IPS-NIHi11 (cell line): ENCODE measurements at places on chromosomes 7 and 10.
A peak's percentile ranks its signal among the peaks of the same experiment; 100 is the strongest.

- no peak for DNase-seq
Measured at GRCh38 chr10:13511409-13511808, 17.4 kb downstream of the BEND7 start.

DNA sequence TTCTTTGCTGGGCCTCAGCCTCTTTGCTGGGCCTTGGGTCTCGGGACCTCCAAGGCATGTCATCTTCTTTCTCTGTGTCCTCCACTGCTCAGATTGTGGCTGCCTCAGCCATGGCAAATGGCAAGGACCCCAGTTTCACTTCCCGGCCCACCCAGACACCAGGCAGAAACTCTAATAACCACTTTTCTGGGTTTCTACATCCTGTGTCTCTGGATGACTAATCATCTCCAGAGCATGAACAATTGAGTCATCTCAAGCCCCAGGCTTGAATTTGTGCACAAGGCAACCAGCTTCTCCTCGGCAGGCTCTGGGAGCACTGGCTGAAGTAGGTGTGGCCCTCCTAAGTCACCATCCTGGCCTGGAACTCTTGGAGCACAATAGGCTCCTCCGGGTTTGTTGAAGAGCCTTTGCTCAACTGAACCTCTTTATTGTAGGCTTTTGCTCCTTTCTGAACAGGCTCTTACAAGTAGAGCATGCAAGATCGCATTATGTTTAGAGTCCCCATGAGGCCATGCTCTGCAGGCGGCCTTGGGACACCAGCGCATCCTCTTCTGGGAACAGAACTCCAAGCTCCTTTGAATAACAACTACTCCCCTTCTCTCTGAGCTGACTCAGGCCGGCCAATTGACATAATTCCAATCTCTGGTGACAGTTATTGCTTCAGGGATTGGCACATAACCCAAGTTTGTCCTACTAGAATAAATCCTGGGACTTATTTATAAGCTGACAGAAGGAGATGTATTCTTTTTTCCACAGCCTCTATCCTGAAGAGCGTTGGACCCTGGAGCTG lies 218.1 kb downstream of the WDR11 start:
- no peak for DNase-seq

GRCh38 chr7:7510794-7511193 lies 24.9 kb downstream of the COL28A1 start:
- DNase-seq, result no peak

- no peak for DNase-seq
Measured at GRCh38 chr10:83607959-83608745, 531.2 kb upstream of the GHITM start.

- DNase-seq, result no peak
Measured at GRCh38 chr10:112404617-112405016, 30.7 kb downstream of the ACSL5 start.

DNA sequence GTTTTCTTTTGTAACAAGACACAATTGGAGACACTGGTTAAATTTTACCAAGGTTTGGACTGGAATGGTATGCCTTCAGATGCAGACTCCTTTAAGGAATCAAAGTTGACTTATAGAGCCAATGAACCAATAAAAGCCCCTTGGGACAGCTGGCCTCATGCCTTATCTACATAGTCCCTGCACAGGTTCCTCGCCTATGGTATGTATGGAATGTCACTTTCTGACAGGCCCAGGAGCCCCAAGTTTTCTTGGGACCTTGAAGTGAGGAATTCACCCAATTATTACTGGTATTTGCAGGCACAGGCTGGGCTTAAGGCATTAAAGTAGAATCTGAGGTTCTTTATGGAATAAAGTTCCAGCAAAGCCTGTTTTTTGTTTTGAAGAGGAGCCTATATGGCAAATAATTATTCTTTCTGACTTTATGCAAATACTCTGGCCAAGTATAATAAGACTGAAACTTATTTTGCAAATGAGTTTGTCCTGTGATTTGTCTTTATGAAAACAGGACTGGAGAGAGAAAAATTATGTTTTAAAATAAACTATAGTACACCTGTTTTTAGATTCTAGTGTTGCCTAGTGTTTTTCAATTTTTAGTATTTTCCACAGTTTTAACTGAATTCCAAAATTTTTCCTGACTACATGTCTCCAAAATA lies 24.1 kb upstream of the DNMBP start:
- DNase-seq, result no peak

GRCh38 chr7:16744518-16745250 lies 8.9 kb upstream of the TSPAN13 start:
- no peak for DNase-seq

- peak; percentile 31 for DNase-seq
Measured at GRCh38 chr10:75651417-75651816, 220.0 kb downstream of the LRMDA start.

- DNase-seq, result no peak
Measured at GRCh38 chr10:43794181-43794815, 145.6 kb upstream of the ZNF32 start.

DNA sequence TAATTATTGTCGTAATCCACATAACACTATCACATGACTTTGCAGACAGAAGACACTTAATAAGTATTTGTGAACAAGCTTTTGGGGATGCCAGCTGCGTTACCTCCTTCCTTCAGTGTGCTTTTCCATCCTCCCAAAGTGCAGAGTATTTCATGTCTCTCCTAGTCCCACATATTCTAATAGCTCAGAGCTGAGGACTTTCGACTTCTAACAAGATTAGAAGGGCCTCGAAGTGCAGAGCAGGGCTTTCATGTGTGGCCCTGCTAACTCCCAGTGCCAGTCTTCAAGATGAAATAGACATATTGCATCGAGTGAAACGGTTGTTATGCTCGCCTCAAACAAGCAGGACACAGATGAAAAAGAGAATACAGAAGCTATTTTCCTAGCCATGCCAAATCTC lies 125.7 kb upstream of the RNF32 start:
- no peak for DNase-seq

DNA sequence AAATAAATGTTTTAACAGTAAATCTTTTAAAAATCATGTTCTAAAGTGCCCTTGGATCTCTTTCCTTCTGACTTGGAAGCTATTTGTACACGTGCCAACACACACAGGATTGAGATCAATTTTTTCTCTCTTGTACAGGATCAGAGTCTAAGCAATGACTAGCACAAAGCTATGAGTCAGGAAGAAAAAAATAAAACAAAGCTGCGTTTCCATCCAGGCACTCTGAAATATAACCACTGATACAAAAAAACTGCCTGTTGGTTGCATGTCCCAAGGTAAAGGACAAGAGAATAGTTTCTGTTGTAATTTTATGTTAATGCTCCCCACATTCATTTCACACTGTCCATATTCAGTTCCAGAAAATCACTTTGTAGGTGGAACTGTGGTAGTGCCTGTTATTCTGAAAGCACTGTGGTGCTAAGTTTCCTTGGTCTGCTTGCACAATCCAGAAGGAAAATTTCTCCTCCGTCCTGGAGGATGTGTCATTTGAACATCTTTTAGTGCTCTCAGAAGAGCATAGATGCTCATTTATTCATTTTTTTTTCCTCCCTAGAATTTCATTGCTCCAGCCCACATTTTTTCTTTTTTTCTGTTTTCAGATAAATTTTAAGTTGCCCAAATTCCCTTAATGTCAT lies 113.4 kb downstream of the PLXDC2 start:
- no peak for DNase-seq

DNA sequence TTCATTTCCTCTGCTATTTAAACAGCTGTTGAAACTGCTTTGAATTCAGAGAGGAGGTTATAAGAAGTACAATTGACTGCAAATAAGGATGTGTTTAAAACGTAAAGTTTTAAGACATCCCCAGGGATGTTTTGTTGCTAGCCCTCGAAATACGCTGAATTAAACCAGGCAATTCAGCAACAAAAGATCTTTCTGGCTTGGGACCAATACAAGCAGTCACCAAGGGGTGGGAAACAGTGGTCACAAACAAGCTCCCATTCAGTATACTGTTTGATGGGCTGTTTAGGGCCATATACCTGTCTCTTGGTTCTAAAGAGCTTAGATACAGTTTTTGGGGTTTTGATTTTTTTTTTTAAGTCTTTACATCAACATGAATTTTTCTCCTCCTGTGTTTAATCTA lies 446.3 kb upstream of the POT1 start:
- no peak for DNase-seq

DNA sequence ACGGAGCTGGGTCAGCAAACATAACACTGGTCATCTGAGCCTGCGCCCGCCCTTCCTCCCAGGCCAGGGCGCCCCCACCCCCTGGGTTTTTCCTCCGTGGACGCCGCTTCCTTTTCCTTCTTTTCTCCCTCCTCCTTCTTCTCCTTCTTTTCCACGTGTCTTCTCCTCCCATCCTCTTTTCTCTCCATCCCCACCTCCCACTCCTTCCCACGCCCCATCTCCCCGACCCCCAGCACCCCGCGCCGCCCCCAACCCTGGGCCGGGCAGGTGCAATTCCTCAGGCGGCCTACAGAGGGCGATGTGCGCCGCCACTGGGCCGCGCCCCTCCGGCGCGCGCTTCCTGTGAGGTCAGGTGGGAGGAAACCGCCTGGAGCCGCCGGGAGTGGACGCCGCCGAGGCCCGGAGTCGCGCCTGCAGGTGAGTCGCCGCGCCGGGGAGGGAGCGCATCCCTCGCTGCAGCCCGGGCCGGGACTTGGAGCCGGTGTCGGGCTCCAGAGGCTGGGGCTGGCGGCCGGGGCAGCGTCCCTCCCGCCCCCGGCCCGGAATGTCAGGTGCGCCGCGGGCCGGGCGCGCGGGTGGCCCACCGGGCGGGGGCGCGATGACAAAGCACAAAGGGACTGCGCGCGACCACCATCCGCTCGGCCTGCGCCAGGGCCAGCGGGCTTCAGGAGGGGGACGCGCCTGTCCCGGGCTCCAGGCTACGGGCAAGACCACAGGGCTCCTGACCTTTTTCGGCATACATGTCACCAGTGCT lies at the start of gene FAM241B:
Gene FAM241B, plus strand, starts transcription at position 351 of the 754 bp plus-strand sequence. CDS start 1,497 bp downstream, outside the sequence.
- DNase-seq, result peak; percentile 98

DNA sequence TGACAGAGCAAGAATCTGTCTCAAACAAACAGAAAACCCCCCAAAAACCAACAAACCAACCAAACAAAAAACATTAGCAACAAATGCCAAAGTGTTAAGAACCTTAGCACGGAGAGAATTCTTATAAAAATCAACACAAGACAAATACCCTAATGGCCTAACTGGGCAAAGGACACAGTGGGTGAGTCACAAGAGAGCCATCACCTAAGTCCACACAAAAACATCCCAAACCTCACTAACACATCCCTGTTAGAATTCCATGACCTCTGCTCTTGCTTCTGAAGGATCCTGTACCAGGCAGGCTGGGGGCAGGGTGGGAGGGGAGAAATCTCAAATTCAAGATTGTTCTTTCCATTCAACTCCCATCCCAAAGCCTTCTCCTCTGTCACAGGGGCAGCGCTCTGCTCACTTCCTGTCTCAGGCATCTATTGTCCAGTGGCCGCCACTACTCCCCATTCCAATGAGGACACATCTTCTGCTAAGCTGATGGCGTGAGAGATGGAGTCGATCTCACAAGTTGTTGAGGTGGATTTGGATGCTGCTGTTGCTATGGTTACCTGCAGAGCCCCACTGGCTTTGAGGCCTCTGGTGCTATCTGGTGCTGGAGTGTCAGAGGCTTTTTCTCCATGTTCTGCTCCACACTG lies 9.2 kb downstream of the IL15RA start:
- DNase-seq, result no peak

DNA sequence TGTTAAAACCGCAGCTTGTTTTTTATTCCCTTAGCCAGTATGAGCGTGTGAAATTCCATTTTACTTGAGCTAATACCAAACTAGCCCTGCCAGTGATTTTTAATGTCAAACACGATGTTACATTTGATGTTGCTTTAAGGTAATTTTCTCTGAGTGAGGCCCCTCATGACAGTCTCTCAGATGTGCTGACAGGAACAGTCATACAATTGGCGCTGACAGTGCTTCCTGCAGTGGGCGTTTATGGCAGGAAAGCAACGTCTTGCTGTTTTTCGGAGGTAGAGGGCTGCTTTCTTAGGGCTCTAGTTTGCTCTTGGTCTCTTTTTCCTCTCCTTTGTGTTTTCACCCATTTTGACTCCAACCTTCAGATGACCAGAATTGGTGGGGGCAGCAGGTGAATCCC lies 19.3 kb downstream of the PON1 start:
- no peak for DNase-seq

GRCh38 chr7:36942025-36942424 lies 217.7 kb upstream of the AOAH start:
- no peak for DNase-seq

DNA sequence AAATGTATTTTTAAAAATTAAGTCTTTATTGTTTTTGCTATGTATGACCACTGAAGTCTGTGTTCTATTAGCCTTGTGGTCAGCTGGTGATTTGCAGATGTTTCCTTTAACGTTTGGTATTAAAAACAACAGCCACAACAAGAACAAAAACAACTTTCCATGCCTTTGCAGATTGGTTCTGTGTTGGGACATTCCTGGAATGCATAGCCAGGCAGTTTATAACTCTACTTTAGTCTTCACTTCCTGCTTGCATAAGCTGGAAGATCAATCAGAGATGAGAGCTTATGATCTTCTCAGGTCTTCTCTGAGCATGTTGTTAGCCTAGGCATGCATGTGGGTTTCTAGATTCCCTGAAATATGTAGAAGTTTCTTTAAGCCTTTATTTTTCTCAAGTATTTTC lies 58.9 kb upstream of the SEMA3C start:
- DNase-seq, result no peak

GRCh38 chr10:45147000-45147399 lies 146.3 kb downstream of the ZNF22 start:
- no peak for DNase-seq

- DNase-seq, result no peak
Measured at GRCh38 chr10:59077855-59078254, 98.6 kb upstream of the PHYHIPL start.

DNA sequence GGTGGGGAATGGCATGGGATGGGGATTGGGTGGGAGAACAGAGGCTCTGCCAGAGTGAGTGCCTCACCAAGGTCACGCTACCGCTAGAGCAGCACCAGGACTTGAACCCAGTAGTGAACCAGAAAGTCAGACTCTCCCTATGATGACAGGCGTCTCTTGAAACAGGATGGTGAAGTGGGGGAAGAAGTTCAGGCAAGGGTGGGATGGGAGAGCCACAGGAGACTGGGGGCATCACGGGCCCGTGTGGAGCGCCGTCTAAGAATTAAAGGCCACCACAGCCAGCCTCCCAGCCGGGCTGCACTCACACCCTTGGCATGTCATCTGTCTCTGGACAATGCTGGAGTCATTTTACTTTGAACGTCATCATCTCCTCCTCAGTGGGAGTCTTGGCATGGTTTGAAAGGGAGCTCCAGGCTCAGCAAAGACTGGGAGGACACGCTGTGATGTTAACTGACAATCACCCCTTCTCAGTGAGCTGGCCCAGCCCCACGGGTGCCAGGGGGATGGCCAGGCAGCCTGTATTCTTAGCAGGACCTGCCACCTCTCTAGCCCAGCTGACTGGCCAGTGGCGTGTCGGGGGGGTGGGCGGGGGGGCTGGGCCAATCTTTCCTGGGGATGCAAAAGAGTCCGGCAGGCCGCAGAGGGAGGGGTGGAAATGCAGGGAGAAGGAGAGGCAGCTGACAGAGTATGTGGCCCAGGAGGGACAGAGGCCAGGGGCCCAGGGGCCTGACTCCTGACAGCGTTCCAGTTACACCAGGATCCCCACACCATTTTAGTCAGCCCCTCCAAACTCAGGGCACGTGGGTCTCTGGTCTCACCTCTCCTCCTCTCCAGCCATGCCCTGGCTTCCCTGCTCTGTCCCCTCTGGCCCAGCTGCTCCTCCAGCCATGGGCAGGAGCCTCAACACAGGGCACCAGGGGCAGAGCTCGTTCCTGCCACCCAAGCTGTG lies 96.2 kb downstream of the VOPP1 start:
- peak; percentile 52 for DNase-seq
